ENCODE measurements at places on chromosomes 16 and 17.

DNA sequence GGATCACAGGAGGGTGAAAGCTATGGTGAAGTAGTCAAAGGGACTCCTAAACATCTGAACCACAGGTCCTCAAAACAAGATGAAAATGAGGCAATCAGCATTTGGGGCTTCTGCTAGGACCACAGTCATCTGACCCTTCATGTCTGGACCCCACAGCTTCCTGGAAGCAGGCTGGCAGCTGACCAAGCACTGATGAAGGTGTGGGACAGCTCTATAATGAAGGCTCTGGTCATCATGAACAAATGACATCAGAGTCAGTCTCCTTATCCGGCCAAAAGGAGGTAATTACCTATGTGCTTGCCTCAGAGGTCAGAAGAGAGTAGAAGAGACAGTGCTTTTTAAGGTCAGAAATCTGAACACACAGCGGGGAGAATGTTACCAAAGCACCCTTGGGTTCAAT lies 101.2 kb upstream of the GNAO1 start:
- DNase-seq = no peak

DNA sequence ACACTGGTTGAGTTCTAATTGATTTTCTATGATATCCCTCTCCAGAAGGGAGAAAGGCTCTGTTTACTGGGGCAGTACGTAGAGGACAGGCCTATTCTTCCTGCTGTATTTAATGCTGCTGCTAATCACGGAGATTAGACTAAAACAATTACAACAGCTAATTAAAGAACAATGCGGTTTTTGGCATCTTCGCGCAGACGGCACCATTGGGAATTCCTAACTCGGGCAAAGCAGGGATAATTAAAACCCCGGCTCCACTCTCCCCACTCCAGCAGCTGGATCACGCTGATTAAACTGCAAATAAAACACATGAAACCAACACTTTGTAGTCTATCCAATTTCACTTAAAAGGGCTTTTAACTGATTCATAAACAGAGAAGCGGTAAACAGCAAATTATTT lies 147.6 kb downstream of the XYLT1 start:
- no peak for DNase-seq

DNA sequence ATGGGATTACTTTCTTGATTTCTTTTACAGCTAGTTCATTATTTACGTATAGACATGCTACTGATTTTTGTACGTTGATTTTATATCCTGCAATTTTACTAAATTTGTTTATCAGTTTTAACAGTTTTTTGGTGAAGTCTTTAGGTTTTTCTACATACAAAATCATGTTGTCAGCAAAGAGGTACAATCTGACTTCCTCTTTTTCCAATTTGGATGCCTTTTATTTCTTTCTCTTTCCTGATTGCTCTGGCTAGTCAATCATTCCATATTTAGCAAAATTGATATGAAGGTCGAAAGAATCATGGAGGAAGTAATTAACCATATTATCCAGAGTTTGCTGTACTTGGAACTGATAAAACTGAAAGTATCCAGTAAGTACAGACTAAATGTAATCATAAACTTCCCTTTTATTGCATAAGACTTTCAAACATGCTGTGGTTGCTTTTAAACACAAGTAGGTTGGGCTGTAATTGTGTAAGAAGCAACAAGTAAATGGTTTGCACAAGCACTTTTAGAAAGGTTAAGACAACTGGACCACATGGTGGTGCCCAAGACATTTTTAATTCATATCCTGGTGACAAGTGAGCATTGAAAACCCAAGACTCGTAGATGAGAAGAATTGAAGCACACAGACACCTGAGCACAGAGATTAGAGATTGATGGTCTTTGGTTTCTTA lies 8.4 kb downstream of the GDE1 start:
- DNase-seq = no peak

- no peak for DNase-seq
Observed at GRCh38 chr17:44832805-44833204, 2.7 kb upstream of the GJC1 start.

- no peak for DNase-seq
Observed at GRCh38 chr16:72621651-72622050, 426.3 kb downstream of the ZFHX3 start.

DNA sequence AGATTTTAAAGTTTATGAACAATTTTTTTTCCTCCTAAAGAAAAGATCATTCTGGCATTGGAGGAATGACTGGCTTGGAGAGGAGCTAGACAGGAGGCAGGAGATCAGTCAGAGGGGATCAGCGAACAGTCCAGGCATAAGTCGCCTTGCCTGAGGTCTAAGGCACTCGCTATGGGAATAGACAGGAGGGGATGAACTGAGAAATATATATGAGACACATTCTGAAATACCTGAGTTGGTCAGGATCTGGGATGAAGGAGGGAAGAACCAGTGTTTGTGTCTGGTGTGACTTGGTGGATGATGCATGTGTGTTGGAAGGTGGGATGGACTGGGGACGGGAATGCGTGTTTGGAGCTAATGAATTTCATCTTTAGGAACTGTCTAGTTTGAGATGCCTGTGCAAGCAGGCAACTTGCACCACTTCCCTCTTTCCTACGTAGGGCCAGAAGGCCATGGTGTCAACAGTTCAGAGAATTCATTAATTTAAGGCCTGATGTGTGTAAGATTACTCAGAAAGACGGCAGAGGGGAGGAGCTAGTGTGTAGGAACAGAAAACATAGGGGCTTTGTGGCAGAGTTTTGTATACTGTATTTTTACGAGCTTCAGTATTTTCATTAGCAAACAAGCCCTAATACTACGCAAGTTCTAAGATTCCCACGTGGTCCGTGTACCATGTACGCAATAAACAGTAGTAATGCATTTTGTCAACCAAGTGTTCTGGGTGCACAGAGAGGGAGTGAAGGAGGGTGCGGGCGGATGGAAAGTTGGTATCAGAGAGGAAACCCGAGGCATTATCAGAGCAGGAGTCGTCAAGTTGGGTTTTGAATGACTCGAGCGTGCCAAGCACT lies 825 bp downstream of the HEATR6 start:
- DNase-seq = no peak

DNA sequence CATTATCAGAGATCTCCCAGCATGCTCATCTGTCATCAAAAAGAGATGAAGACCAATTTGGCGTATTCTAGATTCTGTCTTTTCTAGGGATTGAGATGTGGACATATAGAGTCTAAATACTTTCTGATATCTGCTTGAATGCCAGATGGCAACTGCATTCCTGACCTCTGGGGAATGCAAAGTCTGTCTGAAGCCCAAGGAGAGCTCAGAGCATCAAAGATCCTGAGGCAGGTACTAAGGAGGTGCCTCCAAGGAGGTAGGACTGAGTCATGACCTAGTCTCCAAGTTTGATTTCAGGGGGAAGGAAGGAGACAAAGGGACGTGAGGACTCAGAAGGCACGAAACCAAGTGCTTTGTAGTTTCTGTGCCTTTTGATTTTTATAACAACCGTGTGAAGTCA lies 448.4 kb downstream of the HS3ST3B1 start:
- DNase-seq = no peak

DNA sequence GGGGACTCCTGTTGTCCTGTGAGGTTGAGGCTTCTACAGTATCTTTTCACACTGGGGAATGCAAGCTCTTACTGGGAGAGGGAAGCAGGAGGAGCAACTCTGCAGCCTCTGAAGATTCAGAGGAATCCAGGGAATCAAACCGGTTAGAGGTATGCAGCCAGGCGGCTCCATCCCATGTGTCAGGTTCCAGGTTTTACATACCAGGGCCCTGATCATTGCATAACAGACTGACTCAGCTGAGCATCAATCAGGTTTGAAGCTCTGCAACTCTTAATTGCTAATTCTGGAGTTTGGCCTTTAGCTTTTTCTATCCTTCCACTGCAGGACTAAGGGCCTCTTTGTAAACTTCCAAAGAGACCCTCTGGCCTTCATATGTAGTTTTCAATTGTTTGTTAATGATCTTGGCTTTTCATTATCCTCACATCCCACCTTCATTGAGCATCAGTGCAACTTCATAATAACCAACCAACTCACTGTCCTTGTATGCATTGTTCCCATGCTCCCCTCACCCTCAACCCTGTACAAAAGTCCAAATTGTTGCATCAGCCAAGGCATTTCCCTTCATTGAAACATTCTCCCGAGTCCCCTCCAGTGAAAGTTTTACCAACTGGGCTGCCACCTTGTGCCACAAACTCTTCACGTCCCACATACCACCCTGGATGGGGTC lies 59.7 kb upstream of the DHX40 start:
- DNase-seq = no peak

All from fibroblast of skin of back (primary cell).